ENCODE measurements at places on chromosomes 11 and 22.
A peak's percentile ranks its signal among the peaks of the same experiment; 100 is the strongest.

GRCh38 chr11:95715777-95716241 lies 73.8 kb downstream of the FAM76B start:
- DNase-seq, result no peak

GRCh38 chr11:65546217-65546958 lies 11.8 kb downstream of the LTBP3 start:
- peak; percentile 98 for DNase-seq

GRCh38 chr22:24515027-24515338 lies 19.9 kb downstream of the UPB1 start:
- no peak for DNase-seq

DNA sequence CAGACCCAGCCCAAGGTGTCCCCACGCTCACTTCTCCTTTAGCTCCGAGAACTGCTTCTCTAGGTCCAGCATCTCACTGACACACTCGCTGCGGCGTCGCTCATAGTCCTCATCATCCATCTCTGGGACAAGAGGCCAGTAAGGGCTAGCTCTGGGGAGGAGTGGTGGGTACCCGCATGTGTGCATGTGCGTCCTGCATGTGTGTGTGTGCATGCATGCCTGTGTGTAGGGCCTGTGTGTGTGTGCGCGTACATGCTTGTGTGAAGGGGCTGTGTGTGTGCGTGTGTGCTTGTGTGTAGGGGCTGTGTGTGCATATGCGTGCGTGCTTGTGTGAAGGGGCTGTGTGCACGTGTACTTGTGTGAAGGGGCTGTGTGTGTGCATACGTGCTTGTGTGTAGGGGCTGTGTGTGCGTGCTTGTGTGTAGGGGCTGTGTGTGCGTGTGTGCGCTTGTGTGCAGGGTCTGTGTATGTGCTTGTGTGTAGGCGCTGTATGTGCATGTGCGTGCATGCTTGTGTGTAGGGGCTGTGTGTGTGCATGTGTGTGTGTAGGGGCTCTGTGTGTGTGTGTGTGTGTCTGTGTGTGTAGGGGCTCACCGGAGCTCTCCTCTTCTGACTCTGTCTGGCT lies 3.3 kb downstream of the BRMS1 start:
- DNase-seq, result no peak

GRCh38 chr11:70790671-70791300 lies 392.5 kb downstream of the CTTN start:
- DNase-seq, result no peak

DNA sequence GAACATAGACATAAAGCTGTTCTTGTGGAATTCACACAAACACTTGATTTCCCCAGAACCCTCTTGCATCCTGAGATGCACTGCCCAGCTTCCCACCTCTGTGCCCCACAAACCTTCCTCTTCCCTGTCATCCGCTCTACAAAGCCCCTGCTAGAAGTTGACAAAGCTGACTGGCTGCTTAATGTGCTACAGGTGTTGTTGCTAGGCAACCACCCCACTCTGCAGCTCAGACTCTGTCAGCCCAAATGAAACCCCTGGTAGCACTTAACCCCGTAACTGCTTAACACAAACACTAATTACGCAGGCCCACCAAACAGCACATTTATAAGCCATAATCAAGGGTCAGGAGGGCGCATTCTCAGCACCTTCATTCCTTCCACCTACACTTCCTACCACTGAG lies 172.0 kb upstream of the CADM1 start:
- DNase-seq, result no peak

GRCh38 chr11:11786771-11787170 lies 55.0 kb upstream of the USP47 start:
- no peak for DNase-seq

DNA sequence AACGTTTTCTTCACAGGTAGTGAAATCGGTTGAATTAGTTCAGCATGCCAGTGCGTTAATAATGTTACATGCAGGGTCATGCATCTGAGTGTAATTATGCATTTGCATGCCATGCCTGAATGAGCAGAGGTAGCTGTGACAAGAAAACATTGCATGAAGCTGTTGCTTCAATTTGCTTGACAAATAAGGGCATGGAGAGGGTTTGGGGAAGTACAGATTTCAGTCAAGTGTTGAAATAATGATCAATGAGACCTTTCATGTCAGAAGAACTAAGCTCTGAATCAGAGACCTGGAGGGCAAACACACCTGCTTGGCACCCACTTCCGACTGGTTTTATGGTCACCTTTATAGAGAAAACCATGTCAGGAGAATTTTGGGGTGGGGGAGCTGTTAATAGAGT lies 221.4 kb downstream of the DBX1 start:
- no peak for DNase-seq

GRCh38 chr22:28728002-28728401 lies 13.6 kb downstream of the CHEK2 start:
- no peak for DNase-seq

DNA sequence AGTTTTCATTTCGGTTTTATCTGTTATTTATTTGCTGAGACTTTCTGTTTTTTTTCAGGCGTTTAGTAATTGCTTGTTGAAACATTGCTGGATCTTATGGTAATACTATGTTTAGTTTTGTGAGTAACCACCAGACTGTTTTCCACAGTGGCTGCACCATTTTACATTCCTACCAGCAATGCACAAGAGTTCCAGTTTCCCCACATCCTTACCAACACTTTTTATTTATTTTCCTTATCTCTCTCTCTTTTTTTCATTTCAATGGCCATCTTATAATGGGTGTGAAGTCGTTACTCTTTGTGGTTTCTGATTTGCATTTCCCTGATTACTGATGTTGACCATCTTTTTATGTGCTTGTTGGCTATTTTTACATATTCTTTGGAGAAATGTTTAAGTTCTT lies 23.7 kb downstream of the USP47 start:
- no peak for DNase-seq

- DNase-seq, result peak; percentile 47
Measured at GRCh38 chr11:33857933-33858371, 33.9 kb downstream of the LMO2 start.

DNA sequence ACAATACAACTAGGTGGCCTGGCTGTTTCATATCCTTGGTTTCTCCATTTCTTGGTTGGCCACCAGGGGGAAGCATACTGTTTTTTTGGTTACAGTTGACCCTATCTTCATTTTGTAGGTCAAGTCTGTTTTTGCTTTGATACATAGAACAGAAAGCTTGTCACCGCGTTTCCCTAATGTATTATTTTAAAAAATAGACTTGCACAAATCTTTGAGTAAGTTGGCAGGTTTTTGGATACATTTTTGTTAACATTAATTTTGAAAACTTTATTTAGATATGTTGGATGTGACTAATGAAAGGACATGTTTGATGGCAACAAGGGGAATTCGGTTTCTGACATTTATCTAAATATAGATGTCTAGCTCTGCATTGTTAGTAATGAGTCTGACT lies 3.0 kb downstream of the NCR3LG1 start:
- DNase-seq, result peak; percentile 45

GRCh38 chr11:60118338-60118737 lies 29.9 kb downstream of the MS4A2 start:
- DNase-seq, result no peak

DNA sequence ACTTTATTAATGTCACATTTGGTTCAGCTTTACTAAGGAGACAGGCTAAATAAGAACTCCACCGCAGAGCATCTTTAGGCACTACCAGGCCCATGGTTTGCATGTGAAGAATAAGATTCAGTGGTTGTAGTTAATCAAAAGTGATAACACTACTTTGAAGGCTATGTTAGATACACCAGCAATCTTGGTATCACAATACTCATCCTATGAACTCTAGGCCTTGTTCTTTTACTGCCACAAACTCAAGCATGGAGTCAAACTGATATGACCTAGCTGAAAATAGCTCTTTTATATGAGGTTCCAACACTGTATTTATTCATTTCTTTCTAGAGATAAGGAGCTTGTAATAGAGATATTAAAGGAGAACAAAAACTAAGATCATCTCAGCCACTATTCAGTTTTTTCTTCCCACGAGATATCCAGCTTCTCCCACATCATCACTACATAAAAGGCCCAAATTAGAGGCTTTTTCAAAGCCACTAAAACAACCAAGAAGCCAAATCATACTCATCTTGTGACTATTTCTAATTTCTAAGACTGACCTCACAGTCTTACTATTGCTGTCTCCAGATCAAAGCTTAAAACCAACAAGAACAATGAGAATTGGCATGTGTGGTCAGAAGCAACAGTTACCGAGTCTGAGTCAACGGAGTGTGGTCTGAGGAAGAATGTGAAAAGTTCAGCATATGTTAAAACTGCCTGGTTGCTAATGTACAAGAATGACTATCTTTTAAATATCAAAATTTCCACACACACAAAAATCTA lies 25.1 kb upstream of the GUCY1A2 start:
- no peak for DNase-seq

DNA sequence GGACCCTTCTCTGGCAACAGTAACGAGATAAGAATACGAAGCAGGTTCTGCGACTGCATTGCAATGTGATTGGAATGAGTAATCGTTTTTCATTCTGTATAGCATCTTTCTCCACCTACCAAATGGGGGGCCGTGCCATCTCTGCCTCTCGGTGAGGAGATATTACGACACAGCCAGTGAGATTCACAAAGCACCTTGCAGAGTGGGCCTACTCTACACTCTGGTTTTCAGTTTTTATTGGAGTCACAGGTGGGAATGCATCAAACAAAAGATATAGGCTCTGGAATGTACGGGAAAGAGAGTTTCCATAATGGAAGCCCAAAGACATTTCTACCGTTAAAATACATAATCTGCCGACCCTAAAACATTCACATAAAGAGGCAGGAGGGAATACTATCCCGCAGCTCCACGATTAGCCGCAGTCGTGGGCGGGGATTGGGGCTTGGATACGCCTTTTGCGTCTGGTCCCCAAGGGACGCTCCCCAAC lies 423 bp upstream of the RTN3 start:
- no peak for DNase-seq

- DNase-seq, result no peak
Measured at GRCh38 chr22:46361826-46362202, 26.3 kb downstream of the TRMU start.

- DNase-seq, result no peak
Measured at GRCh38 chr11:45860348-45860747, 13.1 kb downstream of the CRY2 start.

GRCh38 chr11:109984634-109985289 lies 108.4 kb upstream of the ZC3H12C start:
- DNase-seq, result no peak

DNA sequence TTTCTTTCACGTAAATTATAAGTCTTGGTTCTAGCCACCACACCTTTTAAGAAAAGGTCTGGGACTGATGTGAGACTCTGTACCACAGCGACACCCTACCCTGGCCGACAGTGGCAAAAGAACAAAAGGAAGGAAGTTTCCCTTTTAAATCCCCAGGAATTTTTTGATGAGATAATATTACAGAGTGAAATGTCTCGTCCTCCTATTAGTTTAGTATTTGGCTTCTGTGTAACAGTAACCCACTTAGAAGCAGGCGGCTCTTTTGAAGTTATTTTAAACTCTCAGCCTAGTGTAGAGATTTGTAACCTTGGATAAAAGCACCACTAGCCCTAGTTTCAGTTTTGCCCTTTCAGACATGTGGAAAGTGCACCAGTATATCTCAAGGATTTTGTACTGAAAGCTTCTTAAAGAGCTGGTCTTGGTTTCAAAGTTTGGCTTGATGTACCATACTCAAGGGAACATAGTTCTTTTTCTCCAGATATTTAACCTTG lies 84.1 kb downstream of the C22orf31 start:
- DNase-seq, result no peak

GRCh38 chr22:37262346-37262745 lies 18.3 kb upstream of the RAC2 start:
- no peak for DNase-seq

GRCh38 chr11:15341587-15341986 lies 226.9 kb downstream of the INSC start:
- no peak for DNase-seq

GRCh38 chr22:17138513-17138912 lies 17.4 kb upstream of the TMEM121B start:
- DNase-seq, result no peak

GRCh38 chr11:110907629-110908028 lies 195.4 kb upstream of the ARHGAP20 start:
- DNase-seq, result no peak

DNA sequence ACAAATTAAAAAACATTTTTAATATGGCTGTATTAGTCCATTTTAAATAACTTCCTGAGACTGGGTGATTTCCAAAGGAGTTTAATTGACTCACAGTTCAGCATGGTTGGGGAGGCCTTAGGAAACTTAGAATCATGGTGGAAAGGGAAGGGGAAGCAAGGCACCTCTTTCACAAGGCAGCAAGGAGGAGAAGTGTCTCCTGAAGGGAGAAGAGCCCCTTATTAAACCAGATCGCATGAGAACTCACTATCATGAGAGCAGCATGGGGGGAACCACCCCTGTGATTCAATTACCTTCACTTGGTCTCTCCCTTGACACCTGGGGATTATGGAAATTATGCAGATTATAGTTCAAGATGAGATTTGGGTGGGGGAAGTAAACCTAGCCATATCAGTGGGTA lies 488.6 kb downstream of the ETS1 start:
- no peak for DNase-seq

- DNase-seq, result no peak
Measured at GRCh38 chr11:120912504-120912903, 111.4 kb upstream of the TBCEL start.

DNA sequence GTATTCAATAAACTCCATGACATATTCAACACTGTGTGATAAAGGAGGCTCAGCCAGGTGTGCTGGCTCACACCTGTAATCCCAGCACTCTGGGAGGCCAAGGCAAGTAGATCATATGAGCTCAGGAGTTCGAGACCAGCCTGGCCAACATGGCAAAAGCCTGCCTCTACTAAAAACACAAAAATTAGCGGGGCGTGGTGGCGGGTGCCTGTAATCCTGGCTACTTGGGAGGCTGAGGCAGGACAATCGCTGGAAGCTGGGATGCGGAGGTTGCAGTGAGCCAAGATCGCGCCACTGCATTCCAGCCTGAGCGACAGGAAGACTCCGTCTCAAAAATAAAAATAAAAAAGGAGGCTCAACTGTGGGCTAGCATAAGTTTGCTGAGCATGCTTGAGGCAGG lies 4.1 kb upstream of the SLC25A18 start:
- no peak for DNase-seq

DNA sequence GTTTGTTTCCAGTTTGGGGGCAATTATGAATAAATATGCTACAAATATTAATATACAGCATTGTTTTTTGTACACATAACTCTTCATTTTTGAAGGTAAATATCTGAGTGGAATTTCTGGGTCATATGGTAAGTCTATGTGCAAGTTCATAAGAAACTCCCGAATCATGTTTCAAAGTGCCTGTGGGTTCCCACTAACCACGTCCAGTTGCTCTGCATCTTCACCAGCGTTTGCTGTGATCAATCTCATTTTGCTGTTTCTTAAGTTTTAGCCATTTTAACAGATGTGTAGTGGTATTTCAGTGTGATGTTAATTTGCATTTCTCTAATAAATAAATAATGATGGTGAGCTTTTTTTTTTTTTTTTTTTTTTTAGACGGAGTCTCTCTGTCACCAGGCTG lies 14.2 kb upstream of the CSRP3 start:
- no peak for DNase-seq
